ENCODE measurements at places on chromosomes 4 and X. TPM values are rescaled to one million over a fixed set of nuclear protein-coding genes. Genes with fewer than 3 reads are reported as not detected.

GRCh38 chr4:116015062-116015461 is 901.6 kb upstream of the NDST4 start:
- DNase-seq = no peak

Gene SMIM10L2A
- 7.0 TPM for total RNA-seq

DNA sequence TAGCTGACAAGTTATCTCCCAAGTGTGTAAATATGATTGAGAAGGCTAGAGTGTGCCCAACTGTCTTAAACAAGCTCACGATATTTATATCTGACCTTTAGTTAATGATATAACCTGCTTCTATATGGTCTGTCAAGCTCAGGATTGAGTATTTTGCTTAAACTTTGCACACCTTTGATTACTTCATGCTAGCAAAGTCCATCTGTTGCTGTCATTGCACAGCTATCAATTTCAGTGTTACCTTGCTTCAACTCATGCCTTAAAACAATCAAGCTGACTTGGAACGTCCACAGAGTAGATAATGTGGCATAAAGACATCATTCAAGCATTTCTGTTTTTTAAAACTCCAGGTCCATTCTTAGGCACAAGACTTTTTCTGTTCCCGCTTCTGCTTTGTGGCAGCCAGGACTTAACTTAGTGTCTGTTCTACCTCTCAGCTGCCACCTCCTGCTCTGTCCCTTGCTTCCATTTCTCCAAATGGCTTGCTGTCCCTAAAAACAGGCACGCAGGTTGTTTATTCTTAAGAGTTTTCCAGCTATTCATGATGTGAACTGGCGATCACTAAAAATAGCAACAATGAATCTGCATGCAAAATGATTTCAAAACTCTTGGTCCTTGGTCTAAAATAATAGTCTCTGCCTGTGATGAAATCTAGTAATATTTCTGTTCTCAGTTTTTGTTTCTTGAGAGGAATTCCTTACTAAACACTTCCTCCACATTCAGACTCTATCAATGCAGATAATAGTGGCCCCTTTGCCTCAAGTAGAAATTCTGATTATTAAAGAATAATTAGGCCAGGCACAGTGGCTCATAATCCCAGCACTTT is 16.3 kb upstream of the NEIL3 start:
- no peak for DNase-seq

DNA sequence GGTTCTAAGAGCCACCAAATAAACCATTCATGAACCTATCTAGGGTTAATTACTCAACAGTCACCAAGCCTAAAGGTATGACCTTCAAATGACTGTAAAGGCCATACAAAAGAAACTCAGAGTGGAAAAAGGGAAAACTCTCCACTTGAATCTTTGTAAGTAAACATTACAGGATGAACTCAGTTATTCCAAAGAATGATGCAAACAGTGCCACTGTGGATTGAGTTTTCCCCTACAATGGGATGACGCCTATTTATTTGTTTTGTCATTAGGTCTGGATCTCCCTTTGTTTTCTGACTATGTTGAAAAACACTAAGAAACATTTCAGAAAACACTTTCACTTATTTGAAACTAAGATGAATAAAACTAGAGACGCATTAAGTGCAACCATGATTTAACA is 12.7 kb downstream of the NUDT6 start:
- DNase-seq = no peak

DNA sequence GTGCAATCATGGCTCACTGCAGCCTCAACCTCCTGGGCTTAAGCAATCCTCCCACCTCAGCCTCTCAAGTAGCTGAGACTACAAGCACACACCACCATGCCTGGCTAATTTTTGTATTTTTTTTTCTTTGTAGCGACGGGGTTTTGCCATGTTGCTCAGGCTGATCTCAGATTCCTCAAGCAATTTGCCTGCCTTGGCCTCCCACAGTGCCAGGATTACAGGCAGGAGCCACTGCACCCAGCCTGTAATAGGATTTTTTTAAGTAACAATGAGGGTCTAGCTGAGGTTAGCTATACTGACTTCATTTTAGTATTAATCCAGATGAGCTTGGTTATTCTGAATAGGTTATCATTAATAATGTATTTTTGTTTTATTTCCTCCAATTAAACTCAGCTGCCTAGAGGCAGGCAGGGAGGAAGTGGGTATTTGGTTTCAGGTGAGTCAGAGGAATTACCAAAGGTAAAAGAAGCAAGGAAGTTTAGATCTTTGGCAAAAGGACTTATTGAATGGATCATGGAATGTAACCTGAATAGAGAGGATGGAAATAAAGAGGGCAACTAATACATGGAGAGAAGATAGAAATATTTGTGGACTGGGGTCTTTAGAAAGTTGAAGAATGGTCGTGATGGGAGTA is 1023.3 kb upstream of the TENM3 start:
- DNase-seq = no peak

GRCh38 chrX:11768039-11768438 is 10.0 kb downstream of the MSL3 start:
- DNase-seq = no peak

Data from hepatocyte (in vitro differentiated cells).